ENCODE measurements at places on chromosomes 3 and 15.

DNA sequence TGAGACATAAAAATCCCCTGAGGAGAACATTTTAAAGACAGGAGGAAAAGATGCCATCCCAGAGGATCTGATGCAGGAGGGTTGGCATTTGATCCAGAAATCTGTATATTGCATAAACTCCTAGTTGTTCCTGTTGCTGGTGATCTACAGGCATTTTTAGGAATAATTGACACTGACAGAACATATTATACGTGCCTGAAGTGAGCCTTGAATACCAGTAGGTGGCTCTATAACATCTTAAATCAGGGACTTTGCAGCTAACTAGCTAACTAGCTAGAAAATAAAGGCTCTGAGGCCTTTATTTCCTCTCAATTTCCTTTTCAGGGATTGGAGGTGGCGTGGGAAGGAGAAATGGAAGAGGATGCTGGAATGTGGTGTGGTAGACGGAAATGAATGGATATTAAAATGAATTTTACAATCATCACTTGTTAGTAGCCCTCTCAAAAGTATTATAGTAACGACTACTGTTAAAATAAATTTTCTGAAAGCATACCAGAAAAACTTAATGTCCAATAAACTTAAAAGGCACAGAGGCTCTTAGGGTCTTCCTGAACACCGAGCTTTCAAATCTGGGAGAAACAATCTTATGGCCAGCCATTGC lies 73.8 kb upstream of the ZBED2 start:
- DNase-seq, result no peak

DNA sequence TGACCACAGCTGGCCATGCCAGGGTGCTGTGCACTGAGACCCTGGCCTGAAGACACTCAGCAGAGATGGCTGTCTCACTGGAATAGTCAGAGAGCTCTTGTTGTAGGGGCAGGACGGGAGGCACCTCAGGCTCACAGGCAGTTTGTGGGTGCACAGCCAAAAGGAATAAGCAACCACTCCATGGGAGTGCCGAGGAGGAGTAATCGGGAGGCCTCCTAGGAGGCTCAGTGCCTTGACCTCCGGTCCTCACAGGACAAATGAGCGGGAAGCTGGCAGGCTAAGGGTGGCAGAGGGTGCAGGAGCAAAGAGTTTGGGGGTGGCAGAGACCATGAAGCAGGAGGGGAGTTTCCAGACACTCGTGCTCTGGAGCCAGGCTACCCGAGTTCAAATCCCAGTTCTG lies 81.7 kb downstream of the SMAD6 start:
- DNase-seq, result no peak

DNA sequence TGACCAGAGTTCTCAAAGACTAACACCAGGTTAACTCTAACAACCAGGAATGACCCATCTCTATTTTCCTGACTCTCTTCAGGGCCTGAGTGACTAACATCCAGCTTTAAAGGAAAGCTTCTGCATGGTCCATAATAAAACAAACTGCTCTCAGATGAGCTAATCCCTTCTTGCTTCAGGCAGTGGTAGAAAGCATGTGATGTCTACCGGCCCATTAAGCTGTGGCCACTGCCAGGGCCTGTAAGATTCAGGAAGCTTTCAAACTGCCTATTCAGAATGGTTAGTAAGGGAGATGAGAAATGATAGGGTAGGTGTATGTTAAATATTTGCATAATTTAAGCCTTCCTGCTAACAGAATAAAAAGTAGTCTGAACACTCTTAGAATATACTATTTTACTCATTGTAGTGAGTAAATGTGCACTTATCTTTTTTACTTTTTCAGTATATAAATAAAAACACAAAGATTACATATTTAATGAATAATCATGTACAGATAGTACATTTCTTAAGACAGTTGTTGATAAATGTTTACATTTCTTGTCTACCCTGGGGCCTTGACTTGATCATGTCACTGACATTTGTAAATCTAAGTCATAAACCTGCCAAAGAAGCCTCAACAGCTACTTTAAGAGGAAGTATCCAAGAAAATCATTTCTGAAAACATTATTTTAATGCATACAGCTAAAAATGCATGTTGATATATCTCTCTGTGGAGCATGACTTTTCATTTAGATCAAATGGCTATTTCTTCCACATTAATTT lies 222.0 kb downstream of the MCTP2 start:
- no peak for DNase-seq

DNA sequence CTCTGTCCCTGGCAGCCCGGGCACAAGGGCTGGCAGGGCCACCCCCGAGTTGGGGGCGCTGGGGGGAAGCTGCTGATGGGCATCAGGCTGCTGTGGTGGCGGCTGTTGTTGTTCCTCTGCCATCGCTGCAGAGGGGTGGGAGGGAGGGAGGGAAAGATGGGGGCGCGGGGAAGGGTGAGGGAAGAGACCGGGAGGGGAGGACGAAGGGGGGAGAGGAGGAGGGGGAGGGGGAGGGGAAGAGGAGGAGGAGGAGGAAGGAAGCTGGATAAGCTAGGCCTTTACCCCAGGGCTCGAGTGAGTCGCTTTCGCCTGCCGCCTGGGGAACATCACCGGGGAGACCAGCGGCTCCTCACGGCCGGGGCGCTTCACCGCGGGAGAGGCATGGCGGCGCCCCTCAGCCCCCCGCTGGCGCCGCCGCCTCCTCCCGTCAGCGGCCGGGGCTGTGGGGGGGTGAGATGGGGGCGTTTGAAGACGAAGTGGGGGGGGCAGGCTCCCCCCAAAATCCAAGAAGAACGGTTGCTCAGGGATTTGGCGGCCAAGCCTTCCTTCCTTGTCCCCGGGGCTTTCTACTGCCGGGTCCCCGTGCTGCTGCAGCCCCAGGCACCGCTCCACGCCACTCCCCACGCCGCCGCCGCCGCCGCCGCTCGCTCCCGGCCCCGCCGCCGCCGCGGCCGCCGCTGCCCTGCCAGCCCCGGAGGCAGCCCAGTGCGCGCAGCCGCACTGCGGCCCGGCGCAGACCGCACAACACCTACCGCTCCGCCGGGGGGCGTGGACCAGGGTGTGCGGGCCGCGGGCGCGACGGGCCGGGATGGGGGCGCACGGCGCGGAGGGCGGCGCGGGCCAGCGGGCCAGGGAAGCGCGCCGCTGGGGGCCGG lies at the start of gene RFX7:
RFX7 (minus strand) TSS at position 717 of the 875 bp plus-strand sequence; CDS start at position 123, 594 bp downstream.
- peak; percentile 82 for DNase-seq

- DNase-seq, result no peak
These were observed 76.2 kb downstream of the PLXNA1 start for GRCh38 chr3:127059072-127059471.

GRCh38 chr3:150729682-150730360 lies 26.1 kb upstream of the ERICH6 start:
- no peak for DNase-seq

- no peak for DNase-seq
These were observed 12.5 kb downstream of the PATL2 start for GRCh38 chr15:44698641-44699040.

- DNase-seq, result no peak
These were observed 57.9 kb downstream of the CCDC33 start for GRCh38 chr15:74294010-74294409.

- no peak for DNase-seq
These were observed 467.4 kb upstream of the BCHE start for GRCh38 chr3:166304584-166304983.

- DNase-seq, result no peak
These were observed 509.9 kb downstream of the VGLL3 start for GRCh38 chr3:86481031-86481430.

GRCh38 chr3:117105686-117106085 lies 396.1 kb downstream of the TUSC7 start:
- DNase-seq, result no peak

- no peak for DNase-seq
These were observed at the start of gene BTLA for GRCh38 chr3:112498914-112499711. Gene BTLA (minus strand): TSS chr3:112499472. CDS start chr3:112499358, 114 bp downstream.

DNA sequence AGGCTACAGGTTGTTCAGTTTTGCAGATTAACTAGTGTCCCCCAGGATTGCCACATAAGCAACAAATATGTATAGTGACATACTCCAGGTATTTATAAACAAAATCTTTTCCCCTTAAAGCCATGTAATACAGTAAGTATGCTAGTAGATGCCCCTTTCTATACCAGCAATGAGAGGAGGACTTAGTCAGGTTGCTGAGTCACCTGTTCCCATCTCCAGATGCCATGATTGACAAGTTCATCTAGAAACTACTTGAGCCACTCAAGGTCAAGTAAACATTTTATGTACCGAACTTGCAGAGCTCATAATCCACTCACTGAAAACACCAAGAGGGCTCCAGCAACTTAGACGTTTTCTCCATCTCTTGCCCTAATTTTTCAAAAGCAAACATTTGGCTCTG lies 18.2 kb downstream of the SLC9A9 start:
- DNase-seq, result no peak

- DNase-seq, result no peak
These were observed 7.3 kb downstream of the PRKCD start for GRCh38 chr3:53168175-53168923.

GRCh38 chr3:191328962-191329653 lies at the start of gene CCDC50:
Gene CCDC50 (plus strand): TSS chr3:191329394. CDS start chr3:191329675, 281 bp downstream.
- peak; percentile 15 for DNase-seq

GRCh38 chr15:25741256-25741580 lies 121.9 kb downstream of the ATP10A start:
- no peak for DNase-seq

DNA sequence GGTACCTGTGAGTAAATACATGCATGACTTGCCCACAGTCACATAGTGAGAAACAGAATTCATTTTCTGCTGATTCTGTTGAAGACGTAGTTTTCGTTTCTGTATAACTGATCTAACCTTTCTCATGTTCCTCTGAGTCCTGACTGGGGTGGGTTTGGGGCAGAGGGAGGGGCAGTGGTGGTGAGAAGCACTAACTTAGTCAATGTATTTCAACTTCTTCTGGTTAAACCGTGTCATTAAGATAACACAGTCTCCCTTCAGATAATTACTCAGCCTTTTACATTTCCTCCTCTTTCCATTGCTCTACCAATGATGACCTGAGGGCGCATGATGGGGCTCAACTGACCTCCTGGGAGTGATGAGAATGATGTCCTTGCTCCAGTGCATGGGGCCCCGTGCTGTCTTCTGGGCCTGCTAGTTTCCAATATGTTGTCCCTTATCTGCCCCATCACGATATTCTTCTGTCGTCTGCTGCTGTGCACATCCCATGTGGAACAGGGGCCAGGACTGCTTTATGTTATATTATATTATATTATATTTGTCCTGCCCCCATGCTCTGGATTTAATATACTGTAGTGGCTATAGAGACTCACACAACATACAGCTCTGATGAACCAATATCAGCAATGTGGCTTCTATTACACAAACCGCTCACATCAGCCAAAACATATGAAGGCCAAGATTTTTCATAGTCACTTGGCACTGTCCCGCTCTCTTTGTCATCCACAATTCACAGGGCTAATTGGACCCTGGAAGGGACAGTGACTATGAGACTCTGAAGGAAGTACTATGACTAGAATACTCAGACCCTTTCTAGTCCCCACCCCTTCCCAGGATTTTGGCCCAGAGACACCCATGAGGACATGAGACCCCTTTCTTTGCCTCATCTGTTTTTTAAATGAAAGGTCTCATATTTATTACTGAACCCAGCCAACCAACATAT lies 407.1 kb upstream of the MCTP2 start:
- no peak for DNase-seq

- DNase-seq, result no peak
These were observed 140.3 kb upstream of the SEMA6D start for GRCh38 chr15:47577000-47577399.

GRCh38 chr15:52039925-52040781 lies 21.1 kb downstream of the MAPK6 start:
- DNase-seq, result no peak

GRCh38 chr3:142931222-142931621 lies 32.3 kb downstream of the PAQR9 start:
- no peak for DNase-seq

GRCh38 chr15:98537516-98538060 lies 110.8 kb upstream of the IGF1R start:
- DNase-seq, result no peak

DNA sequence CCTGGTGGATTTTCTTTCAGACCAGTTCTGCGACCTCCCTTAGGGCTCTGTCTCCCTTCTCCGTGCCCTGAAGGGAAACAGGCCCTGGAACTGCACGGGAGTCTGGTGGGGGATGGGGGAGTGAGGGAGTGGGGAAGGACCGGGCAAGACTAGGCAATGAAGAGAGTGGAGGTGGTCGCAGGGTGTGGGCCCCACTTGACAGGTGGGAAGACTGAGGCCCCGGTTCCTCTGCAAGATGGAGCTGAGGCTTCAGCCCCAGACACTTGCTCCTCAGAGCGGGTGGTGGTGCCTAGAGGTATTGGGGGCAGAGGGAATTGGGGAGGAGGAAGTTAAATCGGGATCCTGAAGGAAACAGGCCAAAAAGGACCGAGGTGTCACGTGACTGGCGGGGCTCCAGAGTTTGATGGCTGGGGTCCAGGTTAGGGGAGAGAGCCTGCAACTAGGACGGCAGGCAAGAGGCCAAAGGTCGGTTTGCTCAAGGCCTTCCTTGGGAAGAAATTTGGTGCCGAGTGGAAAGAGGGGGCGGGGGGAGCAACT lies 597 bp upstream of the CAMK1 start:
- no peak for DNase-seq

DNA sequence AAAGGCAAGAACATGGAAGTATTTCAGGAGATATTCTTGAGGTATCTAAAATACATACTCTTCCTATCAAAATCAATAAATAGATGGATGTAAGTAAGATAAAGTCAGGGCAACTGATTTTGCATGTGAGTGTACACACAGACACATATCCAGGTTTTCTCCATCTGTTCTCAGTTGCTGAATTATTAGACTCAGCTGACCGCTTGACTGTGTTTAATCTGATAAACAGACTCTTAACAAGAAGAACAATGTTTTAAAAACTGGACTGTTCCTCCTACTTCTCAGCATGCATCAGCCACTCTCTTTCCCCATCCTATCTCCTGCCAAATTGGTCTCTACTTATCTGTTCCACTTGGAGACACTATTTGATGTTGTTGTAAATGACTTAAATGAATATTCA lies 73.5 kb downstream of the GOLGA8G start:
- no peak for DNase-seq

DNA sequence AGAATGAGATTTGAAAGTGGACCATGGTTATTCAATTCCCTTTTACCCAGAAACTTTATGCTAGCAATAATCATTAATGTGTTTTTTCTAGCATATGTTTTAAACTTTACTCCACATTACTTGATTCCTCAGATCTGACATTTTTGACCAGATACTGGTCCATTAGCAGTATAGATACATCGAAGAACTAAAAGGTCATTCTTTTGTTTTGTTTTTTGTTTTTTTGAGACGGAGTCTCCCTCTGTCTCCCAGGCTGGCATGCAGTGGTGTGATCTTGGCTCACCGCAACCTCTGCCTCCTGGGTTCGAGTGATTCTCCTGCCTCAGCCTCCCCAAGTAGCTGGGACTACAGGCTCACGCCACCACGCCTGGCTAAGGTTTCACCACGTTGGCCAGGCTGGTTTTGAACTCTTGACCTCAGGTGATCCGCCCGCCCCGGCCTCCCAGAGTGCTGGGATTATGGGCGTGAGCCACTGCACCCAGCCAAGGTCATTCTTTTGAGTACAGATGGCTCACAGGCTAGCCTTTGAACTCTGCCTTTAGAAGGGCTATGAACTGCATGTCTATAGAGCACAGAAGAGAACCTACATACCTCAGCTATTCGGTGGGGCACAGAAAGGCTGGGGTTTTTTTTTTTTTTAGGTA lies 28.6 kb downstream of the CHP1 start:
- no peak for DNase-seq

- no peak for DNase-seq
These were observed 137.5 kb downstream of the ADAM10 start for GRCh38 chr15:58611731-58612676.

- no peak for DNase-seq
These were observed 614.8 kb upstream of the ZNF717 start for GRCh38 chr3:76400141-76400540.

Data from activated naive CD4-positive, alpha-beta T cell treated with anti-CD3 and anti-CD28 coated beads, Interleukin-2, amount 50 U/mL, for 72 hours (primary cell).